ENCODE measurements at places on chromosomes 16 and 17. TPM values are rescaled to one million over a fixed set of nuclear protein-coding genes. Genes with fewer than 3 reads are reported as not detected.
A peak's percentile ranks its signal among the peaks of the same experiment; 100 is the strongest.

Gene SLC4A1
- not detected for total RNA-seq

Gene LYRM1
- 60.0 TPM for total RNA-seq

Gene PRAC1
- total RNA-seq = not detected

Gene ZNF423
- 11.8 TPM for total RNA-seq

Gene TBC1D3G
- not detected for total RNA-seq

Gene SMIM36
- total RNA-seq = not detected

Gene KIF2B
- total RNA-seq = not detected

Gene BIRC5
- 14.6 TPM for total RNA-seq

Gene ZNF821
- total RNA-seq = 12.7 TPM

Gene SMIM5
- 4.1 TPM for total RNA-seq

Gene HSF5
- not detected for total RNA-seq

Gene MAPT
- total RNA-seq = 0.24 TPM

Gene TNP2
- not detected for total RNA-seq

Gene RNF157
- 8.6 TPM for total RNA-seq

Gene FBRS
- 18.5 TPM for total RNA-seq

Gene RDM1
- total RNA-seq = 0.87 TPM

DNA sequence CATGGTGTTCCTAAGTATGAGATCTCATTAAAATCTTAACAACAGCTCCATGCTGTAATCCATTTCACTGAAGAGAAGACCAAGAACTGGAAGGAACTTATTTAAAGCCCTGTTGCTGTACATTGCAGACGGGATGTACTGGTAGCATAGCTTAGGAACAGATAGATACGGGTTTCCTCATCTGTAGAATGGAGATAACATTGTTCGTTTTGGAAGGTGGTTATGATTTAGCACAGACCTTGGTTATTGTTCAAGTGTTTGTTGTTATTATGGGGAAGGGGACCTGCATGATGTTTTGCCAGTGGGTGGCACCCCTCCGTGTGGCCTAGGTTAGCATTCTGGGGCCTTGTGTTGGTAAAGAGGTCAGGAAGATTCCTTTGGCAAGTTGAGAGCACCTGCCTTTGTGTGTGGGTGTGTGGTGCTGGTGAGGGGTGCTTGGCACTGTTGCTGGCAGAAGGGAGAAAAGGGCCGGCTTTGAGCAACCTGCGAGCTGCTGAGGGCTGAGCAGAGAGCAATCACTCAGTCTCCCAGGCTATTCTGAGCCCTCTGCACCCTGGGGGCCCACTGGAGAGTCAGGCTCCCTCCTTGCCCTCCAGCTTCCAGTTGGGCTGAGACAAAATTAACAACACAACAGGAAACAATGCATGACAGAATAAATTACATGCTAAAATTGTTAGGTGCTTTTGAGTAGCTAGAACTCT lies 2.3 kb downstream of the TAOK2 start:
- H3K4me3 ChIP-seq = peak overlapping the region; percentile 8
- H3K4me1 ChIP-seq = peaks cover 20% of the 10 kb centered on the region
- no peak overlapping the region for H3K27ac ChIP-seq
- no peaks in the 10 kb centered on the region for H3K36me3 ChIP-seq
- no peak for DNase-seq

DNA sequence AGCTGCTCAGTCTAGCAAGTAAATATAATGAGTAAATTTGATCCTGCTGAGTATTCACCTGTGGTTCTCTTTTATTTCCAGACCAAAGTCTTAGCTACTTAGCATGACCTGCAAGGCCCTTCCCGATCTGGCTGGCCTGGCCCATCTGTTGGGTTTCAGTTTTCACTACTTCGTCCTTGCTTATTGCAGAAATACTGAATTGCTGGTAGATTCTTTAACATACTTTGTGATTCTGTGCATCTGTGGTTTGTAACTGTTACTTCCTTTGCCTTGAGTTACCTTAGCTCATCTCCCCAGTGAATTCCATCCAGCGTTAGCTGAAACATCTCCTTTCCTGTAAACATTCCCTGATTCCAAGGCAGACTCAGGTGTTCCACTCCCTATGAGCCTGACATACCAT lies 131.1 kb downstream of the PHKB start:
- no peaks in the 10 kb centered on the region for H3K36me3 ChIP-seq
- no peak for DNase-seq

GRCh38 chr17:77402159-77402731 lies 261.5 kb downstream of the SEC14L1 start:
- no peaks in the 10 kb centered on the region for H3K36me3 ChIP-seq
- no peak for DNase-seq
- H3K4me1 ChIP-seq = no peaks in the 10 kb centered on the region
- H3K4me3 ChIP-seq = no peak overlapping the region

GRCh38 chr16:53456625-53457024 lies 22.4 kb downstream of the RBL2 start:
- DNase-seq = no peak
- H3K4me1 ChIP-seq = no peaks in the 10 kb centered on the region
- H3K27ac ChIP-seq = no peak overlapping the region
- H3K4me3 ChIP-seq = no peak overlapping the region
- H3K27me3 ChIP-seq = no peaks in the 10 kb centered on the region

DNA sequence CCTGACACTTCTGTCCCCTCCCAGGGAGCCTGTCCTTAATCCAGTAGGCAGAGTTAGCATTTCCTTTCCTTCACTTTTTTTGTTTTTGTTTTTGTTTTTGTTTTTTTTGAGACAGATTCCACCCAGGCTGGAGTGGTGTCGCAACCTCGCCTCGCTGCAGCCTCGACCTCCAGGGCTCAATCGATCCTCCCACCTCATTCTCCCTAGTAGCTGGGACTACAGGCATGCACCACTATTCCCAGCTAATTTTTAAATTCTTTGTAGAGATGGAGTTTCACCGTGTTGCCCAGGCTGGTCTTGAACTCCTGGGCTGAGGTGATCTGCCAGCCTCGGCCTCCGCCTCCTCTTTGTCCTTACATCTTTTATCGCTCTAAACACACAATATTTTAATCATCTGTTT lies 4.0 kb downstream of the NHERF1 start:
- peaks cover 51% of the 10 kb centered on the region for H3K4me1 ChIP-seq
- H3K27me3 ChIP-seq = no peaks in the 10 kb centered on the region
- peak overlapping the region; percentile 87 for H3K27ac ChIP-seq
- H3K4me3 ChIP-seq = no peak overlapping the region
- DNase-seq = no peak

GRCh38 chr17:64180089-64181073 lies 50.4 kb upstream of the ERN1 start:
- peak overlapping the region; percentile 57 for H3K27ac ChIP-seq
- no peaks in the 10 kb centered on the region for H3K27me3 ChIP-seq
- no peaks in the 10 kb centered on the region for H3K36me3 ChIP-seq
- peaks cover 12% of the 10 kb centered on the region for H3K4me1 ChIP-seq
- DNase-seq = no peak
- H3K4me3 ChIP-seq = no peak overlapping the region

GRCh38 chr17:79926605-79927135 lies 87.4 kb upstream of the CBX4 start:
- H3K27me3 ChIP-seq = peaks cover 10% of the 10 kb centered on the region
- no peaks in the 10 kb centered on the region for H3K36me3 ChIP-seq
- H3K4me1 ChIP-seq = peaks cover 50% of the 10 kb centered on the region

DNA sequence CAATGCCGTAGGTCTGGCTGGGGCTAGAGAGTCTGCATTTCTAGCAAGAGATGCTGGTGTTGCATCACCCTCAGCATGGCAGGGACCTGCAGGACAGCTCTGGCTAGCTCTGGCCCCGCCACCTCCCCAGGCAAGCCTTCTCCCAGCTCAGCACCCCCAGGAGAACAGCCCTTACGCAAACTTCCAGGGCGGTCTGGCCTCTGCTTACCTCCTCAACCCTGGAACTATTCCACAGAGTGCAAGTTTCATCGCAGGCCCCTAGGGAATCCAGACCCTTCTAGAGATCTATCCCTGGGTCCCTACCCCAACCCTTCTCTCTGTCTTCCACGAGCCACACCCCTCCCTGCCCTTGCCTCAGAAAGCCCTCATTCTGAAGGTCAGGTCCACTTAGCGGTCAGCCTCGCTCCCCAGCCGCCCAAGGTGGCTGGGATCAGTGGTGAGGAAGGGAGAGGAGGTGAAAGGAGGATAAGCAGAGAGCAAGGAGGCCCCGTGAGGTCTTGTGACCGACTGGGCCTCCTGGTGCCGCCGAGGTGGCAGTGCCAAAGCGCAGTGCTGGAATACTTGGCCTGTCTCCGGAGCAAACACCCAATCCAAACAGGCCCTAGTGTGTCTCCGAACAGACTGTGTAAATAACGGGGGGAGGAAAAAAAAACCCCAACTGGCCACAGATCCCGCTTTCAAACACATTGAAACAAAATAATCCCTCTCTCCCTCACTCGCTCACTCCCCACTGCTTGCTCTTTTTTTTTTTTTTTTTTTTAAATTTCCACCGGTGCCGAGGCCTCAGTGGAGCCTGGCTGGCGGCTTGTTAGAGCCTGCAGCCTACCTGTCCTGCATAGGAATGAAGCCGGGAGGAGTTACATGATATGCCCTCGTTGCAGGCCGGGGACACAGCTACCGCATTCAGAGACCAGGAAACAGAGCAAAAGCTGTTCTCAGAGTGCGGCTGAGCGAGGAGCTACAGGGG lies 380.9 kb downstream of the SOX9 start:
- H3K4me1 ChIP-seq = peaks cover 14% of the 10 kb centered on the region
- no peaks in the 10 kb centered on the region for H3K27me3 ChIP-seq
- no peaks in the 10 kb centered on the region for H3K36me3 ChIP-seq

- H3K4me1 ChIP-seq = peaks cover 3% of the 10 kb centered on the region
- H3K27me3 ChIP-seq = no peaks in the 10 kb centered on the region
- H3K4me3 ChIP-seq = no peak overlapping the region
- H3K36me3 ChIP-seq = no peaks in the 10 kb centered on the region
Observed at GRCh38 chr16:66874079-66874775, 6.1 kb upstream of the PDP2 start.

DNA sequence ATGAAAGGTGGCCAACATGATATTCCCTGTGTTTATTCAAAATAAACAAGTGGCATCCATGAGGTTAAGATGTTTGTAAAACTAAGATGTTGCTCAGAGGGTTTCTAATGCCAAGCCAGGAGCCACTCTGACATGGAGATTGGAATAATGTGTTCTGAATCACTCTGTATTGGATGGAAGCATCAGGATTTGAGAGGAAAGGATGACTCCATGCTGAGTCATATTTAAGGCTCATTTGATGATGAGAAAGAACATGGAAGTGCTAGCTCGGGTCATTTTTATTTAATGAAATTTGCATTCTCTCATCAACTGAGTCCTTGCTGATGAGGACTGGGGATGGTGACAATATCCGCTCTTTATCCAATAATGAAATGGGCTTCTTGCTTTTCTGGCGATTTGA lies 6.2 kb downstream of the VAT1L start:
- H3K27me3 ChIP-seq = peaks cover 30% of the 10 kb centered on the region
- no peak overlapping the region for H3K4me3 ChIP-seq
- no peak overlapping the region for H3K27ac ChIP-seq

DNA sequence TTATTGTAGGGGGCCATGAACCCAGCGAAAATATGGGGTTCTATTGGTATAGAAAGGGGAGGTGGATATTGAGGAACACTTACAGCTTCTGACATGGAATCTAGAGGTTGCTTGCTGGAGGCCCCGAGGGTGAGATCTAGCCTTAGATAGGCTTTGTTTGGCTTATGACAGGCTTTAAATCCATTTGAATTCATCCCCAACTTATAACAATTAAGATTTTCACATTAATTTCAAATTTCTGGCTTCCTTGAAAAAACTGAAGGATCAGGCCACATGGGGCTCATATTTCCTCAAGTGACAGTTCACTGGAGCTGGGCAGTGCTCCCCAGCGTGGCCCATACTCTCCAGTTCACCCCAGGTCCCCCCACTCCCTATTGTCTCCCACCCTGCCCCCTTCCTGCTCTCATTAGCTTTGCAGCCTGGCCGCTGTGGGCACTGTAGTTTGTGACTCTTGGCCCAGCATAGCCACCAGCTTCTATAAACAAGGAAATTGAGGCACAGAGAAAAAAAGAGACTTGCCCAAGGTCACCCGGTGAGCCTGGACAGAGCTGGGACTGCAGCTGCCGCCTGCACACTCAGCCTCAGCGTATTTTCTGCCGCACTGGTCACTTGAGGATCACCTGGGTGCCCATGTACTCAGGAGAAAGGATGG lies 19.8 kb upstream of the ADGRG1 start:
- no peak overlapping the region for H3K4me3 ChIP-seq
- peaks cover 14% of the 10 kb centered on the region for H3K4me1 ChIP-seq
- peak overlapping the region; percentile 97 for H3K27ac ChIP-seq
- no peaks in the 10 kb centered on the region for H3K36me3 ChIP-seq

GRCh38 chr17:3683054-3683511 lies 12.9 kb downstream of the P2RX5 start:
- no peaks in the 10 kb centered on the region for H3K4me1 ChIP-seq
- no peak for DNase-seq
- H3K36me3 ChIP-seq = no peaks in the 10 kb centered on the region
- no peak overlapping the region for H3K4me3 ChIP-seq

DNA sequence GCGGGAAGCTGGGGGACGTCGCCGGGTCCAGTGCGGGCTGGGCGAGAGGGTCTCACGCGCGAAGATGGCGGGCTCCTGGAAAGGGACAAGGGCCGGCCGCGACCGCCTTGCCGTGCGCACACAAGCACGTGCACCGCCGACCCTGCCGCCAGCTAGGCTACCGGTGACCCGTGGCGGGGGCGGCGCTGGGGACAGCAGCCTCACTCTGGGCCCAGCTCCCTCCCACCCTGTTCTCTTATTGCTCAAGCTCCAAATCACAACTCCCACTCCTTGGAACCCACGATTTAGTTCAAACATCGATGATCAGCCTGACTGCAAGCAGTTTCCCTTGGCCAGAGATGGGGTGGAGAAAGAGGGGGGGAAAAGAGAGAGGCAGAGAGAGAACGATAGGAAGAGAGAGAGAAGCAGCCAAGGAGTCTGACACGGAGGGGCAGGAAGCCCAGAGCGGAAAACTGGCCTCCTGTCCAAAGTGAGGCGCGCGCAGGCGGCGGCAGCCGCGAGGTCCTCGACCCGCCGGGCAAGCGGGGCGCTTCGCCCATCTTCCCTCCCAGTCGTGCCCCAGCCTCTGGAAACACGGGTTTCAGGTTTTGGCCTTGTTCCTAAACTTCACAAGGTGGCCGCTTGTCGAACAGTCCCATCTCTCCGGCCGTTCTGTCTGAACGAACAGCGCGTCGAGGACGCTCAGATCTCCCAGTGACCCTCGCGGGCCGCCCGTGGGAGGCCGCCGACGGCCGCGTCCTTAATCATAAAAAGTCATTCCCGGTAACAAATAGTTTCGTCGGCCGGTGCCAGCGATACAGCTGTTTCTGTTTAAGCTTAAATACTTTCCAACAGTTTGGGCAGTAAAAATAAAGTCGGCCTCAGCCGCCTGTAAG lies 1.7 kb upstream of the CBX8 start:
- DNase-seq = peak; percentile 57
- peak overlapping the region; percentile 28 for H3K4me3 ChIP-seq
- peaks cover 40% of the 10 kb centered on the region for H3K4me1 ChIP-seq
- H3K27me3 ChIP-seq = peaks cover 58% of the 10 kb centered on the region
- no peaks in the 10 kb centered on the region for H3K36me3 ChIP-seq

GRCh38 chr16:77214411-77215138 lies 15.4 kb downstream of the SYCE1L start:
- no peak for DNase-seq
- H3K36me3 ChIP-seq = no peaks in the 10 kb centered on the region
- no peak overlapping the region for H3K27ac ChIP-seq
- no peaks in the 10 kb centered on the region for H3K4me1 ChIP-seq
- no peak overlapping the region for H3K4me3 ChIP-seq

- H3K27ac ChIP-seq = no peak overlapping the region
- peaks cover 20% of the 10 kb centered on the region for H3K4me1 ChIP-seq
- H3K36me3 ChIP-seq = no peaks in the 10 kb centered on the region
- H3K27me3 ChIP-seq = no peaks in the 10 kb centered on the region
- no peak for DNase-seq
- no peak overlapping the region for H3K4me3 ChIP-seq
Observed at GRCh38 chr17:63442549-63443035, 3.5 kb downstream of the CYB561 start.

- H3K36me3 ChIP-seq = no peaks in the 10 kb centered on the region
- no peaks in the 10 kb centered on the region for H3K27me3 ChIP-seq
- DNase-seq = no peak
- H3K4me1 ChIP-seq = peaks cover 10% of the 10 kb centered on the region
Observed at GRCh38 chr16:1766231-1766630, 5.1 kb downstream of the NME3 start.

Data from hepatocyte (in vitro differentiated cells).